ENCODE measurements at places on chromosomes 12 and 14. TPM values are rescaled to one million over a fixed set of nuclear protein-coding genes. Genes with fewer than 3 reads are reported as not detected.

DNA sequence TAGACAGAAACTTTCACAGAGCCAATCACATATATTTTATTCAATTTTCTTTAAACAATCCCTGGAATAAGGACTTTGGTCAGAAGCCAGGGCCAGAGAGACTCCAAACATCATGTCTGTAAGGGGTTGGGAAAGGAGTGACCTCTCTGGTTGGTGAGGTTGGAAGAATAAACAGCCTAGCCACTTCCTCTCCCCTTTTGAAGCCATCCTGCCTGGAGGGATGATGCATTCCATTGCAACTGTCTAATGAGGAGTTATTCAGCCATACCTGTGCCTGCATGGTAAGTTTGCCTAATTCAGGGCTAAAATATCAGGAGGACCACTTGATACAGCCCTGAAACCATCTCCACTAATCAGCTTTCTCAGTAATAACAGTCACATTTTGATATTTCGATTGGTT, 299.8 kb downstream of the KCNH5 start:
- H3K36me3 ChIP-seq: no peaks in the 10 kb centered on the region
- H3K27me3 ChIP-seq: no peaks in the 10 kb centered on the region
- no peaks in the 10 kb centered on the region for H3K4me1 ChIP-seq

DNA sequence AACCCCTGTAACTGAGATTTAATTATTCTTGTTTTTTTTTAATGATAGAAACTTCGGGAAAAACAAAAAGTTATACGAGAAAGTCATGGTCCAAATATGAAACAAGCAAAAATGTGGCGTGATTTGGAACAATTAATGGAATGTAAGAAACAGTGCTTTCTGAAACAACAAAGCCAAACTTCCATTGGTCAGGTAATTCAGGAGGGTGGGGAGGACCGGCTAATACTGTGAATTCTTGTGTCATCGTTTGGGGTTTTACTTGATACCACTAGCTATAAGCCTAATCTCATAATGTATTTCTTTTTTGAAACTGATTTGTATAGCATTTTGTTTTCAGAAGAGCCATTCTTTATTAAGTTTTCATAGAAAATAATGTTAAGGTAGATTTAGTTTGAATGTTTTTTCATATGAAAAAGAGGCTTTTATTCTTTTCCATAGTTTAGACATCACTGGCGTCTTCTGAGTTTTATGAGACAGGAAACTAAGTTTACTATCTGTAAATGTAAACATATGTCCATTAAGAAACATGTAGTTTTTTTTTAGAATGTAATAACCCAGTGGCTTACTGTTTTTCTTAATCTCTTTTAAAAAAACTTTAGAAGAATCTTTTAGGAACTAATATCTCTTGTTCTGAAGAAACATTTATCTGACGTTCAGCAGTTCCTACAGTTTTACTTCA, 62.9 kb upstream of the ATP2A2 start:
- no peaks in the 10 kb centered on the region for H3K4me1 ChIP-seq
- no peaks in the 10 kb centered on the region for H3K27me3 ChIP-seq
- DNase-seq: no peak
- H3K27ac ChIP-seq: no peak overlapping the region
- H3K36me3 ChIP-seq: peaks cover 2% of the 10 kb centered on the region

The DGKA gene
- total RNA-seq: 396 TPM

GRCh38 chr14:36452860-36453259, 67.2 kb downstream of the NKX2-1 start:
- no peak overlapping the region for H3K4me3 ChIP-seq
- H3K27ac ChIP-seq: no peak overlapping the region
- no peaks in the 10 kb centered on the region for H3K27me3 ChIP-seq
- H3K36me3 ChIP-seq: no peaks in the 10 kb centered on the region
- DNase-seq: no peak
- no peaks in the 10 kb centered on the region for H3K4me1 ChIP-seq

DNA sequence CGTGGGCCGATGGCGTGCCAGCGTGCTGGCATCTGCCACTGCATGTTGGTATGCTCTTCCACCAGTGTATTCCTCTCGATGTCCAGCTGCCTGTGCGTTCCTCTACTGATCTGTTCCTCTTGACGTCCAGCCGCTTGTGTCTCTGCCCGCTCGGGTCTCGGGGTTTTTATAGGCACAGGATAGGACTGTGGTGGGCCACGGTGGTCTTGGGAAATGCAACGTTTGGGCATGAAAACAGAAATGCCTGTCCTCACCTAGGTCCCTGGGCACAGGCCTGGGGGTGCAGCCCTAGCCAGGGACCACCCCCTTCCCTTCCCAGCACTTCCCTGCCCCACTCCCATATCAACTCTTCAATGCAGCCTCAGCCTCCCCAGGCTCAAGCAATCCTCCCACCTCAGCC, 10.3 kb upstream of the GALNT6 start:
- H3K4me3 ChIP-seq: no peak overlapping the region
- no peaks in the 10 kb centered on the region for H3K36me3 ChIP-seq
- H3K4me1 ChIP-seq: peaks cover 9% of the 10 kb centered on the region
- H3K27ac ChIP-seq: no peak overlapping the region
- no peak for DNase-seq
- H3K27me3 ChIP-seq: no peaks in the 10 kb centered on the region

The LRRC9 gene
- not detected for total RNA-seq

DNA sequence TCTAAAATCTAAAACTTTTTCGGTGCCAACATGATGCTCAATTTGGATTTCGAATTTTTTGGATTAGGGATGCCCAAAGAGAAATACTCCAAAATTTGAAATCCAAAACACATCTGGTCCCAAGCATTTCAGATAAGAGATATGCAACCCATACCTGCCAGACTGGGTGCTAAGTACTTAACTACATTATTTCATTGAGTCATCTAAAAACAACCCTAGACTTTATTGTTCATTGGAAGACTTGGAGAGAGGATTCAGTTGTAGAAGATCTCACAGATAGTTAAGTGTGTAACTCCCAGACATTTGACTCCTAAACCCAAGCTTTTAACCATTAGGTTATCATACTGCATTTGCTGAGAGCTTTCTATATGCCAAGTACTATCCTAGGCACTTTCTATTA, 102.2 kb downstream of the BCAT1 start:
- peaks cover 20% of the 10 kb centered on the region for H3K4me1 ChIP-seq
- no peak overlapping the region for H3K27ac ChIP-seq
- no peaks in the 10 kb centered on the region for H3K36me3 ChIP-seq
- no peak for DNase-seq

The ZC2HC1C gene
- total RNA-seq: 1.2 TPM

DNA sequence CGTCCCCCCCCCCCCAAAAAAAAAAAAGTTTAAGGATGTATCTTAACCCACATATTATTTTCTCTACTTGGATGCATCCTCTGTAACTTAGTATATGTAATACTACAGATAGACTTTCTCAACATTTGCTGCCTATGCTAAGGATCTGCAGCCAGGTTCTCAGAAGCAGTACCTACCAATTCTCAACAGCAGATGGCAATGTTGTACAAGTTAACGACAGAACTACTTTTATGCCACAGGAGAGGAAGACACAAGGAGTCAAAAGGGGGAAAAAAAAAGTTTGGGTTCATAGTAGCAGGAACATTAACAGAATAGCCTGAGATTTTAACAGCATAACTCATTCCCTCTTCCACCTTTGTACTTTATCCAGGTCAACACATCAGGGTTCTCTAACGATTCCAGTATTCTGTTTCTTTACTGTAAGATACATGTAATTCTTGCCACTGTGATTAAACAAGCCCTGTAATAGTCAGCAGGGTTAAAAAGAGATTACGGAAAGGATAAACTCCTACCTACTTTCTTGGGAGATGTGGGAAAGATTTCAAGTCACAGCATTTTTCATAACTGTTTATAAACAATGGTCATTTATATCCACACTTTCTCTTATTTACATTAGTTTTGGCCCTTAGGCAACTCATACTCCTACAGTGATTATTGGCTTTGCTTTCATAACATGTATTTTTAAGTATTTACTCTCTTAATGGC, 5.7 kb upstream of the NEK9 start:
- H3K36me3 ChIP-seq: peaks cover 18% of the 10 kb centered on the region
- peaks cover 19% of the 10 kb centered on the region for H3K4me1 ChIP-seq
- DNase-seq: peak; percentile 67
- no peak overlapping the region for H3K4me3 ChIP-seq
- H3K27me3 ChIP-seq: no peaks in the 10 kb centered on the region
- H3K27ac ChIP-seq: peak overlapping the region; percentile 54

DNA sequence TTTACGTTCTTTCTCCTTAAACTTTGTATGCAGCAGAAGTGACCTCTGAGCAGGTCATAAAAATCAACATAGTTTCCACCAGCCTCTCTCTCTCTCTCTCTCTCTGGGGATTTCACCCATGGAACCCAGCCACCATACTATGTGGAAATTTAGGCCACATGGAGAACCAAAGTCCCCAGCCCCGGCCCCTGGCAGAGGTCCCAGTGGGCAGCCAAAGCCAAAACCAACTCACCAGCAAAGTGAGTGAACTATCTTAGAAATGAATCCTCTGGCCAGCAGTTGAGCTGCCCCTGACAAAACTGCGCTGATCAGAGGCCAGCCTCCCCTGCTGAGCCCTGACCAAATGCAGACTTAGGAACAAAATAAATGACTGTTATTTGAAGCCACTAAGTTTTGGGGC, 9.2 kb downstream of the DUSP6 start:
- peaks cover 5% of the 10 kb centered on the region for H3K36me3 ChIP-seq
- no peak overlapping the region for H3K4me3 ChIP-seq
- H3K27me3 ChIP-seq: peaks cover 6% of the 10 kb centered on the region
- peaks cover 49% of the 10 kb centered on the region for H3K4me1 ChIP-seq

GRCh38 chr12:90229407-90230170, 521.0 kb upstream of the ATP2B1 start:
- H3K4me3 ChIP-seq: no peak overlapping the region
- no peaks in the 10 kb centered on the region for H3K4me1 ChIP-seq
- no peak for DNase-seq
- H3K27me3 ChIP-seq: no peaks in the 10 kb centered on the region
- no peaks in the 10 kb centered on the region for H3K36me3 ChIP-seq
- no peak overlapping the region for H3K27ac ChIP-seq

GRCh38 chr14:87334997-87335685, 657.8 kb downstream of the GALC start:
- DNase-seq: no peak
- H3K4me1 ChIP-seq: no peaks in the 10 kb centered on the region
- H3K27ac ChIP-seq: no peak overlapping the region
- no peaks in the 10 kb centered on the region for H3K36me3 ChIP-seq
- no peaks in the 10 kb centered on the region for H3K27me3 ChIP-seq

The CLEC4E gene
- total RNA-seq: not detected

GRCh38 chr14:91349481-91350074, 68.0 kb downstream of the CCDC88C start:
- H3K4me3 ChIP-seq: peak overlapping the region; percentile 93
- DNase-seq: peak; percentile 82
- peaks cover 2% of the 10 kb centered on the region for H3K36me3 ChIP-seq
- peaks cover 78% of the 10 kb centered on the region for H3K4me1 ChIP-seq

The RNF34 gene
- total RNA-seq: 99.0 TPM

DNA sequence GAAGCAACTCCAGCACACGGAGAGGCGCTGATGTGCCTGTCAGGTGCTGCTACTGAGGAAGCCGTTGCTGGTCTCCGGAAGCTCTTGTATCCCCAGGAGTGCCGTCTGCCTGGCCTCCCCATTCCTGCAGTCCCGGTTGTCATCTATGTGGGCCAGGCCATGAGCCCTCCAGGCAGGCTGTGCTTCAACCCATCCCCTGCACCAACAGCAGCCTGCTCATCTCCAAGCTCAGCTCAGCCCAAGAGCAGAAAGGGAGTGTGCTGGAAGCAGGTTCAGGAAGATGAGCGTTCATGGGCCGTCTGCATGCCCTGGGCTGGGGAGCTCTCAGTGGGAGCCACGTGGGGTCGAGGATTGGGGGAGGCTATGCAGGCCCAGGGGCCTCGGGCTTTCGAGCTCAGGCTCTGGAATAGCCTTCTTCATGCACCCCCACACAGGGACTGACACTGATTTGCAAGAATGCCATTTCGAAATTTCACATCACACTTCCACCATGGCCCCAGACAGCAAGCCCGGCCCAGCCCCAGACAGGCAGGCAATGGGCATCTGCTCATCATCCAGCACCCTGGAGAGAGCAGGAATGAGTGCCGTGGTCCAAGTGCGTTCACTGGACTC, 164.5 kb downstream of the KIF26A start:
- no peak overlapping the region for H3K27ac ChIP-seq
- no peak for DNase-seq
- no peaks in the 10 kb centered on the region for H3K4me1 ChIP-seq
- H3K4me3 ChIP-seq: no peak overlapping the region

Data from activated T-cell treated with anti-CD3 and anti-CD28 coated beads, Interleukin-2, amount 50 U/mL, for 72 hours (primary cell).